Right lobe of liver (tissue), 6 donors: ENCODE measurements at places on chromosomes 5 and 9. TPM values are rescaled to one million over a fixed set of nuclear protein-coding genes. Genes with fewer than 3 reads are reported as not detected.

Gene PCDHGB4
- total RNA-seq, result 2.3 TPM

Gene PCDHGB3
- total RNA-seq, result 0.56 TPM

DNA sequence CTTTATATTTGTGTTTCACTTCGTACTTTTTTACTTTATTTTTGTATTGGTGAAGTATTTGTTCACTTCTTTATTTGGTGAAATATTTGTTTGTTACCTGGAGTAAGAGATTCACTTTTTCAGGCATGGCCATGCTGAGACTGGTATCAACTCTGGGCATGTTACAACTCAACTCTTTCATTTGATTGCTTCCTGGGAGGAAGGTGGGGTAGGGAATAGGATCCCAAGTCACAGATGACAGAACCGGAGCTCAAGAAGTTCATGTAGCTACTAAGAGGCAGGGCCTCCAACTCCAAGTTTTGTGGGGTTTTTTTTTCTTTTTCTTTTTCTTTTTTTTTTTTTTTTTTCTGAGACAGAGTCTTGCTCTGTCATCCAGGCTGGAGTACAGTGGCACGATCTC, 6.1 kb upstream of the ADGRD2 start:
- no peak for DNase-seq

Gene ARPC5L
- 17.2 TPM for total RNA-seq

GRCh38 chr5:143898916-143899591, 87.1 kb downstream of the HMHB1 start:
- no peak for DNase-seq

- no peak for DNase-seq
Observed at GRCh38 chr5:36908544-36909260, 32.1 kb downstream of the NIPBL start.

- no peak for DNase-seq
Observed at GRCh38 chr5:27463446-27464149, 425.2 kb upstream of the CDH9 start.

GRCh38 chr5:106202035-106202434, 1468.7 kb downstream of the EFNA5 start:
- DNase-seq, result no peak

- DNase-seq, result peak; percentile 95
Observed at GRCh38 chr9:137670391-137671195, 51.8 kb downstream of the EHMT1 start.

DNA sequence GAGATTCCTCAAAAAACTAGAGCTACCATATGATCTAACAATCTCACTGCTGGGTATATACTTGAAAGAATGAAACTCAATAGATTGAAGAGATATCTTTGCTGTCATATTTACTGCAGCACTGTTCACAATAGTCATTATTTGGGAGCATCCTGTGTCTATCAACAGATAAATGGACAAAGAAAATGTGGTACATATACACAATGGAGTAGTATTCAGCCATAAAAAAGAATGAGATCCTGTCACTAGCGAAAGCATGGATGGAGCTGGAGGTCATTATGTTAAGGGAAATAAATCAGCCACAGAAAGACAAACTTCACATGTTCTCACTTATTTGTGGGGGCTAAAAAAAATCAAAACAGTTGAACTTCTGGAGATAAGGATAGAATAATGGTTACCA, 505.7 kb upstream of the ARRDC3 start:
- DNase-seq, result no peak

DNA sequence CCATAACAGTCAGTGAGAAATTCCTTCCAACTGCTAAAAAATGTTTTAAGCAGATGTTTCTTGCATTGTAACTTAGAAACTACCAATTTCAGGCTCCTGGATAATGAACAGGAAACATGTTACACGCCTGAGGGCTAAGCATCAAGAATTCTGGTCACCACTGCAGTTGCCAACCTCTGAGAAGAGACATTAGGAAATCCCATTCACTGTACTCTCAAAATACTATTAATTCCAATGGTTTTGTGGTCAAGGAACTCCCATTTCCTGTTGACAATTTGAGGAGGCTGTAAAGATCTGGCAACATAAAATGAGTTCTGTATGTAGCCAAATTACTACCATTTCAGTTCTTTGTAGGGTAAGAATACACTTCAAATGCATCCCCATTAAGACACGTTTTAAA, 456.0 kb upstream of the MEF2C start:
- no peak for DNase-seq

GRCh38 chr9:111232997-111233790, 96.8 kb downstream of the OR2K2 start:
- DNase-seq, result no peak

DNA sequence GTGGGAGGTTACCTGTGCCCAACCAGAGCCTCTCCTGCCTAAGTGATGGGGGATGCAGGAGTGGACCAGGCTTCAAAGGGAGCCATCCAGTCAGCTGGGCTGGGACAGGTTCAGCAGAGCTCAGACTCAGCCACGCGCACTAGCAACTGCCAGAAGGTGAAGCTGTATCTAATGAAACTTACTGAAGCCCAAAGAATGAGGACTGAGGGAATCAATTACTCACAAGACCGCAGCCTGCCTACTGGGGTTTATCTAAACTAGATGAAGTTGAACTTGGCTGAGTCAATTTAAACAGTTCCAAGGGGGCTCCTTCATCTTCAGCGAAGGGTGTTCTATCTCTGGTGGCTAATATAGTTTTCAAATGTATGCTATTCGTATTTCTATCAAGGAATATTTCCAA, 11.4 kb downstream of the HAND1 start:
- DNase-seq, result no peak

Gene FOXD4L6
- total RNA-seq, result not detected

Gene SHISAL2B
- not detected for total RNA-seq

DNA sequence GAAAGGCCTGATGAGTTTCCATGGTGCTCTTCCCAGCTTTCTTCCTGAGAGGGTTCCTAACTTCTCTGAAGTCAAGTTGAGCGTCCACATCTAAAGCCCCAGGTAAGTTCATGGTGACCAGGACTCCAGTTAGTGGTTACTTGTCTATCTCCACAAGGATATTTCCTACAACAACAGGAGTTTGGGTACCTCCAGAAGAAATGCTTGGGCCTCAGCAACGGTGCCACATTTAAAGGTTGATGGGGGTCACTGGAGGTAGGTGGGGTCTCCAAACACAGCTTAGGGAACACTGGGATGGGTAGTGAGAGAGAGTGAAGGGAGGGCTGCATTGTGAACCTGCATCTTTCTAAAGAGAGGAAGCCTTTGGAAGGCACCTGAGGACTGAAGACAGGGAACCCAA, 123.4 kb downstream of the BOD1 start:
- DNase-seq, result no peak

Gene JAKMIP2
- total RNA-seq, result 0.26 TPM

Gene SERF1A
- 0.37 TPM for total RNA-seq

DNA sequence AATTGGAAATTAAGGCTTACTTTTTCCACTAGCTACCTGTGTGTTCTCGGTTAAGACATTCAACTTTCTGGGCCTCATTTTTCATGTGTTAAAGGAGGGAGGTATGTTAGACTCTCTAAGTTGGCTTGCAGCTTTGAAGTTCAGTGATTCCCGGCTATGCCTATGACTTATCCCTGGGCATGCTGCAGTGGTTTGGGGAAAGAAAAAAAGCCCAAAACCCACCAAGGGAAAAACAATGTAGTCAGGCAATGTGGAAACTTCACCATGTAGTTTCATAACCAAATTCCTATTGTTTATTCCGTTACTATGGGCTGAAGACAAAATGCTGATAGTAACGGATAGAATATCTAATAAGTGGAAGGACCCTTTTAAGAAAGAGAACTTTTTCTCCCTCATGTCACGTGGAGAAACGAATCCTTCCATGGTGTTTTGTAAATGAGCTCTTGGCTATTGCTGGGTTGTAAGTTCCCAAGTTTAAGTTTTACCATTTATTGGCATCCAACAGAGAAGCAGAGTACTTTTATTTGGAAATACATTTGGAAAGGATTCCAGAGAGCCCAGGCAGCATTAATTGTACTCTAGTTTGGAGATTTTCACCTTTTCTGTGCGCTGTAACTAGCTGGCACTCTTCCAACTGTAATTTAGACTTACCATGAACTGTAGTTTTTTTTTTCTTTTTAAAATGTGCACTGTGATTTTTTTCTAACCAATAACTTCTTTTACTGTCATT, 84.9 kb upstream of the MPDZ start:
- DNase-seq, result no peak

Gene OLFML2A
- total RNA-seq, result 0.12 TPM

Gene MFAP3
- total RNA-seq, result 14.8 TPM

GRCh38 chr5:148425808-148426207, 42.0 kb downstream of the FBXO38 start:
- no peak for DNase-seq

- peak; percentile 77 for DNase-seq
Observed at GRCh38 chr5:72611118-72611730, 104.0 kb upstream of the ZNF366 start.

DNA sequence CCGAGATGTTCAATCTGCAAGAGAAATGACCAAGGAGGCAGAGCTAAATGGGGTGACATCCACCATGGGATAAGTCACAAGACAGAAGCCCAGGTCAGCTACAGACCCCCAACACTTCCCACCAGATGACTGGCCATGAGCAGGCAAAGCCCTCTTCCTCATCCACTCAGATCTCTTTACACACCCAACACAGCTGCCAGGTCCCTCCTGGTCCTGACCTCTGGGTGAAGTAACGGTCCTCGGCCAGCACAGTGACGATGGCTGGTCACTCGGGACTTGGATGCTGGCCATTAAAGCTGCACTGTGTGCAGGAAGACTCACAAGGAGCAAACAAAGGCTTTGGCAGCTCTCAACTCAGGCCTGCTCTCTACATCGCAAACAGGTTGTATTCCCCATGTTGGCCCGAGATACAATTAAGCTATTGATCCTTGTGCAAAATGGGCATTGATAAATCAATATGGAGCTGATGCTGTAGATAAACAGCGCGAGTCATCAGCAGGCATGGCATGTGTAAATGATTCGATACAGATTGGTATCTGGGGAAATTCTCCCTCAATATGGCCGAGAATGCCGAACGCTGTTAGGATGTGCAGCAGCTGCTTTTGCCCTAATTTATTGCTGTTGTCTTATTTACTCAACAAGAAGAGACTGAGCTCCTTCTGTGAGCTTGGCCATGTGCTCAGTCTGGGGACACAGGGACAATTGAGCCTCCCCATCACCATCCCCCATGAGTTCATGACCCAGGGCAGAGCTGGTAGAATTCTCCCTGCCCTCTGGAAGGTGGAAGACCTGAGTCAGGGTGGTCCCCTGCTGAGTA, 98.7 kb downstream of the C5orf15 start:
- DNase-seq, result peak; percentile 86

Gene ZNF879
- total RNA-seq, result 1.3 TPM

Gene C5orf58
- not detected for total RNA-seq

Gene MELK
- total RNA-seq, result 3.0 TPM

Gene NTNG2
- total RNA-seq, result 0.31 TPM

DNA sequence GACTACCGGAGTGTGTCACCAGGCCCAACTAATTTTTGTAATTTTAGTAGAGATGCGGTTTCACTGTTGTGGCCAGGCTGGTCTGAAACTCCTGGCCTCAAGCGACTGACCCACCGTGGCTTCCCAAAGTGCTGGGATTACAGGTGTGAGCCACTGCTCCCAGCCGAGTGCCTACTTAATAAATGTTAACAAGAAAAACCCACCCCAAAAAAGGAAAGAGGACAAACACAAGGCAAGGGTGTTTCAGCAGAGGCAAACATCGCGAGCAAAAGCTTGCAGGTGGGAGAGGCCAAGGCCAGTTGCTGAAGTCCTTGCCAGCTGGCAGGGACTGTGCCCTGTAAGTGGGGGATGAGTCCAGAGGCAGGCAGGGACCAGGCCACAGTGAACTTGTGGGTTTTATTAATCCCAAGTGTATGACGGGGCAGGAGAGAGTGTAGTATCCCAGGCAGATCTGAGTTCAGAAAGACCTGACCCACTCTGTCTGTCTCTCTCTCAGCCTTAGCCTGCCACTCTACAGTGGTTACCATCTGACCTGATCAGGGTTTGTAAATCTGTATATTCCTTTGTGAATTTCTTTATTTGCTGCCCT, 6.4 kb upstream of the FPGS start:
- DNase-seq, result peak; percentile 83

DNA sequence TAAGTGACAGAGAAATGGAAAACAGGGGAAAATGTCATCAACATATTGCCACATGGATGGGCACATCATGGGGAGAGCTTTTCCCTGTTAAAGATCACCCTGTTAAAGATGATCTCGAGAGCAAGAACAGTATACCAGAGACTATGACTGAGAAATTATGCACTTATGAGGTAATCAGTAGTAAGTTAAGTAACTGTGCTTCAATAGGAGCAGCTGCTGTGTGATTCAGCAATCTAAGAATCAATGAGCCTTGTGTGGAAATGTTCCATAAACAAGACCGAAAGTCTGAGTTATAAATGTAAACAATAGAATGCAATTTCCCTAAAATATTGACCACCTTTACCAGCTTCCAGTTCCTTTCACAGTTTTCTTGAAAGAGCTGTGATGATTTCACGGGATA, 582.3 kb downstream of the CAAP1 start:
- DNase-seq, result no peak

Gene DMRTA1
- total RNA-seq, result 7.5 TPM

Gene SLC28A3
- total RNA-seq, result 0.07 TPM

DNA sequence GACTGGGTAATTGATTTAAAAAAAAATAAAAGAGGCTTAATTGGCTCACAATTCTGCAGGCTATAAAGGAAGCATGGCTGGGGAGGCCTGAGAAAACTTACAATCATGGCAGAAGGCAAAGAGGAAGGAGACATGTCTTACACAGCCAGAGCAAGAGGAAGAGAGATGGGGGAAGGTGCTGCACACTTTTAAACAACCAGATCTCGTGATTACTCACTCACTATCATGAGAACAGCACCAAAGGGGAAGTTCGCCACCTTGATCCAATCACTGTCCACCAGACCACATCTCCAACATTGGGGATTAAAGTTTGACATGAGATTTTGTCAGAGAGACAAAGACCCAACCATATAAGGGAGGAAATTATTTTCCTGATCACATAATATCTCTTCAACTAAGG, 138.8 kb upstream of the NR4A3 start:
- no peak for DNase-seq

GRCh38 chr9:110752766-110753165, 84.2 kb downstream of the MUSK start:
- no peak for DNase-seq

Gene LRRC19
- total RNA-seq, result 0.46 TPM

Gene C1QTNF3
- total RNA-seq, result 2.6 TPM
